Left lung (tissue), 14 donors: ENCODE measurements at places on chromosomes 16 and 17. TPM values are rescaled to one million over a fixed set of nuclear protein-coding genes. Genes with fewer than 3 reads are reported as not detected.

- H3K27ac ChIP-seq: no peak overlapping the region
- H3K27me3 ChIP-seq: no peaks in the 10 kb centered on the region
- DNase-seq: no peak
- peaks cover 16% of the 10 kb centered on the region for H3K4me1 ChIP-seq
- H3K36me3 ChIP-seq: no peaks in the 10 kb centered on the region
Measured at GRCh38 chr17:75473246-75473645, 16.8 kb downstream of the TMEM94 start.

- no peak overlapping the region for H3K4me3 ChIP-seq
- DNase-seq: peak; percentile 61
- H3K36me3 ChIP-seq: no peaks in the 10 kb centered on the region
- H3K27ac ChIP-seq: no peak overlapping the region
Measured at GRCh38 chr17:57559634-57560318, 185.3 kb downstream of the CCDC182 start.

- no peaks in the 10 kb centered on the region for H3K27me3 ChIP-seq
- H3K4me1 ChIP-seq: peaks cover 52% of the 10 kb centered on the region
- H3K4me3 ChIP-seq: no peak overlapping the region
- H3K36me3 ChIP-seq: peaks cover 29% of the 10 kb centered on the region
- peak overlapping the region; percentile 93 for H3K27ac ChIP-seq
Measured at GRCh38 chr17:21289902-21290571, 5.5 kb downstream of the MAP2K3 start.

Gene SMTNL2
- total RNA-seq: 5.7 TPM

Gene FBXW10
- total RNA-seq: not detected

GRCh38 chr16:52634104-52634503 is 87.2 kb upstream of the TOX3 start:
- no peak for DNase-seq
- H3K4me1 ChIP-seq: no peaks in the 10 kb centered on the region
- no peaks in the 10 kb centered on the region for H3K36me3 ChIP-seq
- H3K4me3 ChIP-seq: no peak overlapping the region
- no peak overlapping the region for H3K27ac ChIP-seq

Gene TPSG1
- total RNA-seq: 0.34 TPM

GRCh38 chr17:44932096-44932786 is 15.3 kb downstream of the KIF18B start:
- H3K4me3 ChIP-seq: no peak overlapping the region
- no peaks in the 10 kb centered on the region for H3K4me1 ChIP-seq
- H3K27me3 ChIP-seq: no peaks in the 10 kb centered on the region
- H3K27ac ChIP-seq: no peak overlapping the region

- peak overlapping the region; percentile 14 for H3K4me3 ChIP-seq
- DNase-seq: peak; percentile 34
- no peaks in the 10 kb centered on the region for H3K36me3 ChIP-seq
- peaks cover 47% of the 10 kb centered on the region for H3K4me1 ChIP-seq
- H3K27me3 ChIP-seq: peaks cover 96% of the 10 kb centered on the region
Measured at GRCh38 chr17:56597495-56597990, 4.0 kb downstream of the NOG start.

Gene UMOD
- not detected for total RNA-seq

DNA sequence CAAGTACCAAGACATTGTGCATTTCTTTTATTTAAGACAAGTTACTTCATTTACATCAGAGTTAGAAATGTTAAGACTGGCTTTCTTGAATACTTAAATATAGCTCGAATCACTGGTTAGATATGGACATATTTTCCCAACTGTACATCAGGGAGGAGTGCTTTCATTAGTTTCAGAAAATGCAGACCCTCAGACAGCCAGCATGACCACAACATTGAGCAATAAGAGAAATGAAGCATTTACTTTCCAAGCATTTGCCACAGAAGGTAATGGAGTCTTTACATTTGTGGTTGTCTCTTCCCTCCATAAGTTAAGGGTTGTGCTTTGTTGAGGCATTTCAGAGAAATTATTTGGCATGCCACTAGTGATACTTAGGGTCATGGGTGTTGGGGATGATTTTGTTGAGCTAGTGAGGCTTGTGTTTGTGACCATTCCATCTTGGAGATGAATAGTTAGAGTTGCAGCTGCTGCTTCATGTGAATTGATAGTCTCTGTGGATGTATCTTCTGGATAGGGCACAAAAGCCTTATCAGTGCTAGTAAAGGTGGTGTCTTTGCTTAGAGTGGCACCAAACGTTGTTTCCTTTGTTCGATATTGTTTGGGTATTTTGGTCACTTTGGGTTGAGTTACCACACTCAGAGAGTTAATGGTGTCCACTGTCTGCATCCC is 2.1 kb downstream of the OMG start:
- no peaks in the 10 kb centered on the region for H3K4me1 ChIP-seq
- H3K4me3 ChIP-seq: no peak overlapping the region
- DNase-seq: no peak
- no peak overlapping the region for H3K27ac ChIP-seq
- no peaks in the 10 kb centered on the region for H3K36me3 ChIP-seq

DNA sequence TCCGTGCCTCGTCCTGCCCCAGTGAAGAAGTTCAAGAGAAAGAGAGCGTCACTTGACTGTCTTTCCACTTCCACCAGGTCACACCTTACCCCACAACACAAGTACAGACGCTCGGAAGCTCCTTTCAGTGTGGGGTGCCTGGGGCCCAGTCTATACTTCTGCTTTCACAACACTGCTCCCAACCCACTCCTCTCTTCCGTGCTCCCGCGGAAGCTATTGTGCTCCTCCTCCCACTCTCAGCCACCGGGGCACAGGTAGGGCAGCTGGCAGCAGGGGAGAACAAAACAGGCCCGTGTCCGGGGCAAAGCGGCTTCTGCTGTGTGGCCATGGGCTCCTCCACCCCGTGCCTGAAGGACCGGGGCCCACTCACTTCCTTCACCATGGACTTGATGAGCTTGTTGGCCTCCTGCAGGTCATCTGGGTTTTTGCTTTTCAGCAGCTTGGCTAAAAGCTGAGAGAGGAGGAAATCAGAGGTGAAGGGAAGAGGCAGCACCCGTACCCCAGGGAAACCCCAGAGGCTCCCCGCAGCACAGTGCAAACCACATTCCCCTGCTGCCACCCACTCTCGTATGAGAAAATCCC is 18.9 kb downstream of the GGA3 start:
- no peaks in the 10 kb centered on the region for H3K27me3 ChIP-seq
- no peaks in the 10 kb centered on the region for H3K4me1 ChIP-seq
- H3K4me3 ChIP-seq: no peak overlapping the region
- no peak for DNase-seq
- no peak overlapping the region for H3K27ac ChIP-seq

- no peaks in the 10 kb centered on the region for H3K4me1 ChIP-seq
- no peaks in the 10 kb centered on the region for H3K27me3 ChIP-seq
- no peak overlapping the region for H3K4me3 ChIP-seq
- H3K36me3 ChIP-seq: peaks cover 7% of the 10 kb centered on the region
- H3K27ac ChIP-seq: no peak overlapping the region
Measured at GRCh38 chr17:66734186-66734943, 100.6 kb upstream of the CACNG5 start.

- DNase-seq: no peak
- H3K4me1 ChIP-seq: peaks cover 12% of the 10 kb centered on the region
- H3K27me3 ChIP-seq: peaks cover 6% of the 10 kb centered on the region
- no peaks in the 10 kb centered on the region for H3K36me3 ChIP-seq
Measured at GRCh38 chr17:69578385-69578936, 164.0 kb downstream of the MAP2K6 start.

Gene SNN
- 21.1 TPM for total RNA-seq

Gene TCAP
- total RNA-seq: 2.0 TPM

- no peak for DNase-seq
- no peak overlapping the region for H3K4me3 ChIP-seq
- no peaks in the 10 kb centered on the region for H3K4me1 ChIP-seq
- H3K27ac ChIP-seq: no peak overlapping the region
Measured at GRCh38 chr17:28427371-28427770, 21.4 kb upstream of the SLC46A1 start.

DNA sequence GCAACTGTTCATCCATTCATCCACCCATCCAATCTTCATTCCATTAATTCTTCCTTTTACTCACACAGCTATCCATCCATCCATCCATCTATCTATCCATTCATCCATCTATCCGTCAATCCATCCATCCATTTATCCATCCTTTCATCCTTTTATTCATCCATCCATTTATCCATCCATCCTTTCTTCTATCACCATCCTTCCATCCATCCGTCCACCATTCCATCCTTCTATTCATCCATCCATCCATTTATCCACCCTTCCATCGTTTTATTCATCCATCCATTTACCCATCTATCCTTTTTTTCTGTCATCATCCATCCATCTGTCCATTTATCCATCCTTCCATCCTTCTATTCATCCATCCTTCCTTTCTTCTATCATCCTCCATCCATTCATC is 73.0 kb upstream of the FOXF1 start:
- DNase-seq: no peak
- no peak overlapping the region for H3K4me3 ChIP-seq
- H3K27ac ChIP-seq: no peak overlapping the region
- H3K36me3 ChIP-seq: no peaks in the 10 kb centered on the region
- no peaks in the 10 kb centered on the region for H3K27me3 ChIP-seq

Gene ERI2
- 19.4 TPM for total RNA-seq

DNA sequence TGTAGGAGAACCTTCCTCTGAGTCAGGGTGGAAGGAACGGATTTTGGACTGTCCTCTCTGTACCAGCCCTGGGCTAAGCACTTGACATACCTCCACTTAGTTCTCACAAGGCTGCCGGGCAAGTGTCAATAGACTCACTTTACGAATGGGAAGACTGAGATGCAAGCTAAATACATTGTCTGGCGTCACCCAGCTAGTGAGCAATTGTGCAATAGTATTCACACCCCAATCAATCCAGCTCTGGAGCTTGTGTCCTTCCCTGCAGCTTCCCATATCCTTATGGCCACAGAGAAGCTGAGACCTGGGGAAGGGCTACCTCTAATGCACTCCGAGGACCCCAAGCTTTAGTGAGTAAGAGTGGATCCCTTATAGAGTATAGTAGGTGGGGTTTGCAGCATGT is 39.8 kb downstream of the SLC6A2 start:
- H3K36me3 ChIP-seq: no peaks in the 10 kb centered on the region
- no peak overlapping the region for H3K27ac ChIP-seq
- H3K4me1 ChIP-seq: no peaks in the 10 kb centered on the region
- H3K4me3 ChIP-seq: no peak overlapping the region
- no peaks in the 10 kb centered on the region for H3K27me3 ChIP-seq

DNA sequence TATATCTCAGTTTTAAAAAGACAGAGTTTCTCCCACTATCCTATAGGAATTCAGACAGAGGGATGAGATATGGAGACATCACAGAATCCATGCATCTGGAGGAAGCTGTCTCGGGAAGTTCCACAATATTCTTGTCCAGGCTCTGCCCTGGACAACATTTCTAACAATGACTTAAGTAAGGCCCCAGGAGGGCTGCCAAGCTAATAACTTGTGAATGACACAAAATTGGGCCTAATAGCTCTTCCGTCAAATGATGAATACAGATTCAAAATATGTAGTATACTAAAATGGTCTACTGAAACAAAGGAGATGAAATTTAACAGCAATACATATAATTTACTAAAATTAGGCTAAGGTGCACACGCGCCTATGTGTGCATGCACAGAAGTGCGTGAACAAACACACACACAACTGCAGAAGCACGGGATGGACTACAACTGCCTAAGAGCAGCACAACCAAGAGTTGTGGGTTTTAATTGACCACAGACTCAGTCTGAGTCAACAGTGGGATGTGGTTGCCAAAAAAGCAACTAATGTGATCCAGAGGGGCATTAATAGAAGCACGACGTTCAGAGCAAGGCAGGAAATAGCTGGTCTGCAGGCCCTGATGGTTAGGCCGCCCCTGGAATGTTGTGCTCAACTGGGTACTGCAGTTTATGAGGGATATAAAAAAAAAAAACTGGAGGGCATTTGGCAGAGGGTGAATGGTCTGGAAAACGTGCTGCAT is 26.3 kb upstream of the HS3ST2 start:
- no peaks in the 10 kb centered on the region for H3K4me1 ChIP-seq
- no peak overlapping the region for H3K4me3 ChIP-seq
- H3K27ac ChIP-seq: no peak overlapping the region
- H3K36me3 ChIP-seq: no peaks in the 10 kb centered on the region

DNA sequence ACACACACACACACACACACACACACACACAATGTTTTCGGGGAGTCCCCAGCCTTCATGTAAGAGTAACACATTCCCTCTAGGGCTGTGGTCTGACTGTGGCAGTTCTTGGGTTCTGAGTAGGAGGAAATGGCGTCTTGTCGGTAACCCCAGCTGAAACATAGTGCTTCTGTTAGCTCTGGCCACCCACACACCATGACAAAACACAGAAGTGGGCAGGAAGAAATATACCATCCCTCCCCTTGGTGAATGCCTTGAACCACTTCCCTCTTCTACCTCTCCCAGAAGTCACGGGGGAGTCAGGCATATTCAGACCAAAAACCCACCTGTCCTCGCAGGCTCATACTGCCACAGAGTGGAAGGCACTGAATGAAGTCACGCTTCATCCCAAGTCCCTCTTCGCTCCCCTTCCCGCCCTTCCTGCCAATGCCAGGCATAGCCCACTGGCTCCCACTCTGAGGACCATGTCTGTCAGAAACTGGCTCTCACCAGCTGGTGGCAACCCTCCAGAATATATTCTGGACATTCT is 11.5 kb downstream of the SLC35B1 start:
- peaks cover 4% of the 10 kb centered on the region for H3K4me1 ChIP-seq
- no peak overlapping the region for H3K4me3 ChIP-seq
- no peaks in the 10 kb centered on the region for H3K27me3 ChIP-seq
- H3K36me3 ChIP-seq: no peaks in the 10 kb centered on the region
- no peak for DNase-seq
- H3K27ac ChIP-seq: no peak overlapping the region

Gene MARVELD3
- total RNA-seq: 7.9 TPM

GRCh38 chr16:75733305-75734211 is 7.3 kb upstream of the CPHXL start:
- no peaks in the 10 kb centered on the region for H3K27me3 ChIP-seq
- no peak overlapping the region for H3K4me3 ChIP-seq
- no peak for DNase-seq

- no peak overlapping the region for H3K4me3 ChIP-seq
- peaks cover 6% of the 10 kb centered on the region for H3K4me1 ChIP-seq
- H3K27me3 ChIP-seq: peaks cover 17% of the 10 kb centered on the region
- no peaks in the 10 kb centered on the region for H3K36me3 ChIP-seq
Measured at GRCh38 chr17:6779411-6779810, 3.4 kb downstream of the FBXO39 start.

Gene HOXB3
- 10.4 TPM for total RNA-seq

Gene STAT5A
- total RNA-seq: 29.3 TPM

DNA sequence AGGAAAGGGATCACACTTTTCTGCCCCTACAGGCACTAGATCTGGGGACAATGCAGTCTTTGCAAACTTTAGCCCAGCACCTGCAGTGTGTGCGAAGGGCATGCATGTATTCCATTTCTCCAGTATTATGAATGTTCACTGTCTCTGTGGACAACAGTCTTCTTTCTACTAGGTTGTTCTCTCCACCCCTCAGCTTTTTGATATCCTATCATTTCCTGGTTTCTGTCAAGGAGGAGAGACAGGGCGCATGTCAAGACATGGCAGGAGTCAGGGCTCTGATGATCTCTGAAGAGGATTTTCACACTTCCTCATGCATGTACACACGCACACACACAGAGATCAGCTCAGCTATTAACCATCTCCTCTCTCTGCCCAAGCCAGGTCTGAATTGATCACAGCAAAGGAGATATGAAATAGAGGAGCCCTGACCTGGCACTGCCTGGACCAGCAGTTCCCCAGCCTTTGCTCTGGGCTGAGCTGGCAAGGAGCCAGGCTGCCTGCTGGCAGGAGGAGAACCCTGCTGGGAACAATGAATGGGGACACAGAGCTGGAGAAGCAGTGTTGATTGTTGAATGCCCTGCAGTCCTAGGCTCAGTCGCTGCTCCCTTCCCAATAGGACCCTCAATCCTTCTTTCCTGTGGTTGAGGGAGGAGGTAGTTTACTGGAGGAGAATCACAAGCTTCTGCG is 2.6 kb downstream of the GPR179 start:
- no peak overlapping the region for H3K4me3 ChIP-seq
- H3K4me1 ChIP-seq: no peaks in the 10 kb centered on the region

Gene KRT24
- total RNA-seq: not detected
